Hepatic stellate cell (primary cell): ENCODE measurements at places on chromosomes 3 and 15.

GRCh38 chr3:19972054-19972453 lies 25.2 kb downstream of the RAB5A start:
- DNase-seq, result no peak

DNA sequence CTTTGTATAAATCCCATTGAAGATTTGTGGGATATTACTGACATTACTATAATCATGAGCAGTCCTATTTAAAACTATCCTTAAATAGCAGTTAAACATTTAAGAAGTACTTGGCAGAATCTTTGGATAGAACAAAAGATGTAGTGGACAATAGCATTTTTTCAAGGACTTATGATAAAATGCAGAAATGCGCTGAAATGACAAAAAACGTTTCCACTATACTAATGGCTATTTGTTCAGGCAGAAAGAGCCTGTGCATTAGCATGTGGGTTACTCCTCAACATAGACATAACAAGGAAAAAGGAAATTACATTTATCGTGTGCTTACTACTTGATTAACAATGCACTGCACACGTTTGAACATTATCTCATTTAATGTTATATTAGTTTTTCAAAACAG lies 80.7 kb downstream of the GADL1 start:
- no peak for DNase-seq

DNA sequence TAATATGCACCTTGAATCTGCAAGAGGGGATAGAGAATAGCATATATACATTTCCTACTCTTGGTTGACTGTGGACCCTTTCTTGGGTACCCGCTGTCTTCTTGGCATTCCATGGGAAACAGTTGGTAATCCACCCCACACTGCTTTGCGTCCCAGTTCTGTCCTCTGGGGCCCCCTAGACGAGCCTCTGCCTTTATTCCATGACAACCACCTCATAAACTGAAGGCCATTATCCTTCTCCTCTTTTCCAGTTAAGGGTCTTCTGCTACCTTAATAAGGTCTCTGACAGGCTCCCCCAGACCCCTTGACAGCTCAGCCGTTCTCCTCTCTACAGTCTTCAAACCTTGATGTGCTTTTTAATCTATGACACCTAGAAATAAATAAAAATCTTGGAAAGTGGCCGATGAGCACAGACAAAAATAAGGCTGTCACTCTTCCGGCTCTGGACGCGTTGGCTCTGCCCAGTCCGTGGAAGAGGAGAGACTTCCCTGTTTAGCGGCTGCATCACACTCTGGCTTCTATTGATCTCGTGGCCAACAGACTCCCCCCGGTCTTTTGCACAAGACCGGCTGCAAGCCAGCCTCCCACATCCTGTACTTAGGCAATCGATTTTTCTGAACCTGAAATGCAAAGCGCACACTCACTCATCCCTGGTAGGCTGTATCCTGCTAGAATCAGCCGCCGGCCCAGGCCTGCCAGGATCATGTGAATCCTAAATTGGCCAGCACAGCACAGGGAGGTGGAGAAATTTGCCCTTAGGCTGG lies 251.0 kb upstream of the TLE3 start:
- DNase-seq, result no peak

GRCh38 chr3:138919325-138919724 lies 27.6 kb downstream of the FOXL2 start:
- no peak for DNase-seq

DNA sequence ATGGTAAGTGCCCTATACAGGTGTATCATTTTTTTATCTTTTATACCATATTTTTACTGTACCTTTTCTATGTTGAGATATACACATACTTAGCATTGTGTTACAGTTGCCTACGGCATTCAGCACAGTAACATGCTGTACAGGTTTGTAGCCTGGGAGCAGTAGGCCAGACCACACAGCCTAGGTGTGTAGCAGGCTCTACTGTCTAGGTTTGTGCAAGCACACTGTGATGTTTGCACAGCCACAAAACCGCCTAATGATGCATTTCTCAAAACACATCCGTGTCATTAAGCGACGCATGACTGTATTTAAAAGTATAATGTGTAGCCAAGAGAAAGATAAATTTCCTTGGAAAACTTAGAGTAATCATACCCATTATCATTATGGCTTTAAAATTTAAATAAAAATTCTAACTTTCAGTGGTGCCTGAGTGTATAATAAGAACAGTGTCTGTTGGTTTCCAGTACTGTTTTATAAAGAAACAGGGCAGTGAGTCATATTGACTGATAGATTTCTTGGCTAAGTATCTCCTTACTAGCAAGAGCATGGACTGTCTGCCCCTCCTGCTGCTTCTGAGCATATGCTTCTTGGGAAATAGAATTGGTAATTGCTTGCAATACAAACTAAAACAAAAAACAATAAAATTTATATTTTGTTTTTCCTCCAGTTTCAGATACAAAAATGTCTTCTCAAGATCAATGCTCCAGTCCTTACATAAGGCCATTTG lies 18.3 kb downstream of the CALML4 start:
- DNase-seq, result no peak

GRCh38 chr3:193119926-193120325 lies 121.1 kb upstream of the PLAAT1 start:
- no peak for DNase-seq
